Hair follicular keratinocyte (primary cell): ENCODE measurements at places on chromosomes 2 and 18. TPM values are rescaled to one million over a fixed set of nuclear protein-coding genes. Genes with fewer than 3 reads are reported as not detected.

UGT1A4 gene
- total RNA-seq = not detected in 2 replicates

FBXO15 gene
- total RNA-seq = not detected in 2 replicates

IL36G gene
- 5.0 and 9.3 TPM in 2 replicates for total RNA-seq

ABCB11 gene
- total RNA-seq = not detected in 2 replicates

KATNAL2 gene
- 0.76 and 1.2 TPM in 2 replicates for total RNA-seq

UGT1A9 gene
- total RNA-seq = not detected in 2 replicates

POTEI gene
- total RNA-seq = not detected in 2 replicates

KLHL14 gene
- total RNA-seq = not detected in 2 replicates

CDH7 gene
- total RNA-seq = not detected in 2 replicates

TUBA3E gene
- not detected in 2 replicates for total RNA-seq

HRH4 gene
- total RNA-seq = 0.08 TPM in 1 of 2 replicates, not detected in the other

LAMA1 gene
- total RNA-seq = 20.2 and 36.9 TPM in 2 replicates

SUMO1 gene
- total RNA-seq = 102 and 104 TPM in 2 replicates

ZAP70 gene
- not detected in 2 replicates for total RNA-seq

TIGD1 gene
- 0.70 and 1.9 TPM in 2 replicates for total RNA-seq
